AML-193 (cell line): ENCODE measurements at places on chromosomes 1 and 21.

GRCh38 chr1:76725864-76726619, 141.2 kb upstream of the ST6GALNAC5 start:
- DNase-seq = no peak

DNA sequence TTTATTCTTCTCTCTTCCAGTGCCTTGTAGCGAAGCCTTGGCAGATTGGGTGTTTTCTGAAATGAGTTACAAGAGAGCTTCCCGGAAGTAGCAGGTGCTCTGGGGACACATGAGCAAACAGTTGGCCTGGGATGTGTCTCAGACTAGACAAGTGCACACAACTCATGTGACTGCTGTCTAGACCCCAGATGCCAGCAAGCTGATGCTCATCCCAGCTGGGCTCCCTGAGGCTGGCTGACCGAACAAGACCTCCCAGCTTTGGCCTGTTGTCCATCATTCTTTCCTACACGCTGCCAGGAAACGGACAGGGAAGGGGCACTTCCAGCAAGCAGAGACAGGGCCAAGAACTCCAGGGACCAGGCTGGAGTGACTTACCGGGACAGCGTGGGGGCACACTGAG, 18.7 kb upstream of the CSF1 start:
- DNase-seq = no peak

GRCh38 chr21:28794371-28794851, 198.3 kb downstream of the LTN1 start:
- no peak for DNase-seq

- DNase-seq = no peak
Observed at GRCh38 chr1:187046293-187046692, 217.5 kb downstream of the PLA2G4A start.

DNA sequence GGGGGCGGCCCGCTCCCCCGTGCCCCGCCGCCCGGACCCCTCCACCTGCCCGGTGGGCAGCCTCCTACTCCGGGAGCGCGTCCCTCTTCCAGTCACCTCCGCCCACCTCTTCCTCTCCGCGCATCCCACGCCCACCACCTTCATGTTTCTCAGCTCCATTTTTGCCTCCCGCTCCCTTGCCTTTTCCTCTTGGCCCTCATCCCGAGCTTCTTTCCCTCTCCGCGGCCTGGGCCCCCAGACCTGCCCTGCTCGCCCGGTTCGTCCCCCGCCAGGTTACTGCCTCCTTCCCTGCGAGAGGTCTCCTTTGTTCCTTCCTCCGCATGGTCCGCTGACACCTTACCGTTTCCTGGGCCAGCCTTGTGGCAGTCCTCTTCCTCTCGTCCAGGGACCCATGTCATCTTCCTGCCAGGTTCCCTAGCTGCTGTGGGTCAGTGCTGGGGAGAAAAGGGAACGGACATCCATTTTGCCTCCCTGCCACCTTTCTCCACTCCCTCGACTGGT, 563 bp downstream of the QSOX1 start:
- DNase-seq = no peak
